Kidney glomerular epithelial cell (primary cell): ENCODE measurements at places on chromosomes 12 and 14.
A peak's percentile ranks its signal among the peaks of the same experiment; 100 is the strongest.

DNA sequence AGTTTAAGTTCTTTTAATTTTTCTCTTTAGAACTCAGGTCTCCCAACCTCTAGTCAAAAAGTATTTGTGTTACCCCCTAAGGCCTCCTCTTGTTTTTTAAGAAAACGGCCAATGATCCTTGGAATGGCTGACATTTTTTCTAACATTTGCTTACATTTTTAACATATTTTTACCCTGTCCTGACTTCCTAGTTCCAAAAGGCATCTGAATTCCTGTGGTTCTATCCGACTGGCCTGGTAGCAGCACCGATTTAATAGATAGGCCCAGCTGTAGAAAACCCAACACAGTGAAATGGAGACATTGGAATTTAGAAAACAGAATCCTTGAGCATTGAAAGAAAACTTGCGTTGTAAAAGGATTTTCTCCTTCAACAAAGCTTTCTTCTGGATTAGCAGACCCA lies 134.7 kb upstream of the GSC start:
- DNase-seq: peak; percentile 22

DNA sequence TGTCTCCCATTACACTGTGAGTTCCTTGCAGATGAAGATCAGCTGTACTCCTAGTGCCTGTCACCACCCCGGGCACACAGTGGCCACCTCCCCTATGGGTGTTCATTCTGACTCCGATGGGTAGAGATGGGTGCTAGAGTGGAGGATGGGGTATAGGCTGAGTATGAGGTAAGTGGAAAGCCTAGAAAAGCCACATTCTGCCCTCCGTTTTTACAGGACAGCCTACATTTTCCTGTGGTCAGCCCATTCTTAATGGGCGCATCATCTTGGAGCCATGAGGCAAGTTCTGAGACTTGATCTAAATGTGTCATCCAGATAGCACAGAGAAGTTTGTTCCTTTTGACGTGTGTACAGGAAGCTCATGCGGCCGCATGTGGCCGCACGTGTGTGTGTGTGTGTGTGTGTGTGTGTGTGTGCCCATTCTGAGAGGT lies 166.7 kb upstream of the HIF1A start:
- no peak for DNase-seq

- DNase-seq: peak; percentile 79
These were observed 54.0 kb downstream of the ZNF641 start for GRCh38 chr12:48296586-48297282.

GRCh38 chr12:92745856-92746550 lies 43.2 kb downstream of the PLEKHG7 start:
- DNase-seq: peak; percentile 56

- DNase-seq: no peak
These were observed 3.6 kb downstream of the TPH2 start for GRCh38 chr12:71942259-71942658.

DNA sequence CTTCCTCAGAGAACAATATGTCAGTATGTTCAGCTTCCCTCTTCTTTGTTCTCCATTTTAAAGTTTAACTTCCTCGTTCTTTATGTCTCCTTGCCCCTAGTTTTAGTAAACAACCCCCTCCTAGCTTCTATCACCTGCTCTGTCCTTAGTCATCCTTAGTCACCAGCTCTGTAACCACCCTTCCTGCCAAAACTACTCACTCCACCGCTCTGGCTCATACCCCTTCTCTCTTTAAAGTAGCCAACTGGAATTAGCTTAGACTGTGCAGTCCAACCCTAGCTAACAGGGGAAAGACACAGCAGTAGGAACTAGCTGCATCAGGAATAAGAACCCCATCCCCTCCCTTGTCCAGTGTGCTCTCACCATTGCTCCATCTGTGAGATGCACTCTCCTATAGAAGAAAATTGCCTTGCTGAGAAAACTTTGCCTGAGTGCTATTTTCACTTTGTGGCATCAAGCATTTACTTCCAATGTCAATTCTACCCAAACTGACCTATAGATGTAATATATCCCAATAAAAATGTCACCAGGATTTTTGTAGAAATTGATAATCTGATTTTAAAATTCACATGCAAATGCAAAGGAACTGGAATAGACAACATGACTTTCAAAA lies 603.2 kb downstream of the C12orf50 start:
- DNase-seq: no peak

GRCh38 chr14:44477953-44478352 lies 29.1 kb downstream of the FSCB start:
- no peak for DNase-seq

DNA sequence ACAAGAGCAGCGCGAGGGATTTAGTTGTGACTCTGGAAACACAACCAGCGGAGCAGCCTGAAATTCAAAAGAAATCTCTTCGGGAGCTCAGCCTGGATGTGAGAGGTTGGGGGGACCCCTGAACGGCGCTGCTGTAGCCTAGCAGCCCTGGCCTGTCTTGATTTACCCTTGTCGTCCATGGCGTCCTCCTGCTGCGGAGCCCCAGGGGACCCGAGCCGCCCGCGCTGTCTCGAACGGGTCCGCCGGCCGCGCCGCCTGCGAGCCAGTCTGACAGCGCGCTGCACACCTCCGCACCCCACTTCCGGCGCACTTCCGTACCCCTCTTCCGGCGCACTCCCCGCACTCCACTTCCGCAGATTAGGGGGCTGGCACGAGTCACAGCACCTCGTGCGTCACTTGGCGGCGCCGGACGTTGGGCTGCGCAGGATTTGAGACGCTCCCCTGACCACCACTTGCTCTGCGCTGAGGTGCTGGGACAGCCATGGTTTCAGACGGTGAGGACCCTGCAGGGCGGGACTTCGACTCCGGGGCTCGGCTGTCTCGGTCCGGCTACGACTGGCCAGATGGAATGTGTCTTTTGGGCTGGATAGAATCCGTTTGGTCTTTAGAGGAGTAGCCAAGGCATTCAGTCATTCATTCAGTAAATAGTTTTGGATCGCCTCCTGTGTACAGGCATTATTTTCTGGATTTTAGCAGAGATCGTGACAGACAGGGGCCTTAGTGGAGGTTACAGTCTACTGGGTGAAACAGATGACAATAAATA lies at the start of the genes EIF2B1 and GTF2H3:
EIF2B1 (minus strand) TSS at position 308 of the 763 bp plus-strand sequence; CDS start at position 179, 129 bp downstream.
GTF2H3 (plus strand) TSS at position 451 of the 763 bp plus-strand sequence; CDS start at position 482, 31 bp downstream.
- DNase-seq: peak; percentile 92

DNA sequence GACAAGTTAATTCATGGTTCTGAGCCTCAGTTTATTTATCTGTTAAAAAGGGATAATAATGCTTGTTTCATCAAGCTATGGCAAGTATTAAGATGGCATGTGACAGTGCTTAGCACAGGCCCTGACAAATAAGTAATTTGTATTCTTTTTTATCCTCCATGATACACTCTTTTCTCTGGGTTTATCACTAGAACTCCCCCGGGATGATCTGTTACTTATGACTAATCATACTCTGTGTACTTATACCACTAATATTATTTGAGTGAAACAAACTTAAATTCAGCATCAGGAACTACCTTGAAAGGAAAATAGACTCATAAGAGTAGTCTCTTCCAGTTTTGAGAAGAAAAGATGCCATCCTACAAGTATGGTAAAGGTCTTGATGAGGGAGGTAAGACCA lies 283.8 kb downstream of the PAWR start:
- DNase-seq: no peak

GRCh38 chr14:91367173-91368171 lies 50.1 kb downstream of the CCDC88C start:
- peak; percentile 17 for DNase-seq

DNA sequence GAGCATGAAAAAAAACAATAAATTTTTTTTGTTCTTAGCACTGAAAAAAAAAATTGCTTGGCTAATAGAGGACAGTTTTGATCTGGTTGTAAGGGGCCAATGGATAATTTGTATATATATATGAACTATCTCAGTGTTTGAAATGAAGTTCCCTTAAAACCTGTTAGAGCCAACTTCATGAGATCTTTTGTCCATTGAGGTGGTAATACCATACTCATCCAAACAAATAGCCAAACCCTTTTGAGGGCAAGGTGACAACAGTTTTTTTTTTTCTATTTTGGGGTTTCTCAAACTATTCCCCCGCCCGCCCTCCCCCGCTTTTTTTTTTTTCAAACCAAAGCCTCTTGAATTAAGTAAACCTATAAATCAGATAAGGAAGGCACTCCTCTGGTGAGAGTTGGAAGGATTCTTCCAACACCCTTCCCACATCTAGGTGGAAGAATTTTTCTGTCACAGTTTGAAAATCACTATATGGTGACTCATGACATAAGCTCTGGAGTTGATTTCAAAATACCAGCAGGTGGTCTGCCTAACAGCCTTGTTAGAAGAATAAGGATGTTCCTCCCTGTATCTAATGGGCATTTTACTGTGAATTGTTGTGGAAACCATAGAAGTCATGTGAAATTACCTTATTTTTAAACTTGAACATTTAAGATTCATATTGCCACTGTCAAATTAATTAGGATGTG lies 10.2 kb downstream of the ARHGAP5 start:
- DNase-seq: peak; percentile 45

DNA sequence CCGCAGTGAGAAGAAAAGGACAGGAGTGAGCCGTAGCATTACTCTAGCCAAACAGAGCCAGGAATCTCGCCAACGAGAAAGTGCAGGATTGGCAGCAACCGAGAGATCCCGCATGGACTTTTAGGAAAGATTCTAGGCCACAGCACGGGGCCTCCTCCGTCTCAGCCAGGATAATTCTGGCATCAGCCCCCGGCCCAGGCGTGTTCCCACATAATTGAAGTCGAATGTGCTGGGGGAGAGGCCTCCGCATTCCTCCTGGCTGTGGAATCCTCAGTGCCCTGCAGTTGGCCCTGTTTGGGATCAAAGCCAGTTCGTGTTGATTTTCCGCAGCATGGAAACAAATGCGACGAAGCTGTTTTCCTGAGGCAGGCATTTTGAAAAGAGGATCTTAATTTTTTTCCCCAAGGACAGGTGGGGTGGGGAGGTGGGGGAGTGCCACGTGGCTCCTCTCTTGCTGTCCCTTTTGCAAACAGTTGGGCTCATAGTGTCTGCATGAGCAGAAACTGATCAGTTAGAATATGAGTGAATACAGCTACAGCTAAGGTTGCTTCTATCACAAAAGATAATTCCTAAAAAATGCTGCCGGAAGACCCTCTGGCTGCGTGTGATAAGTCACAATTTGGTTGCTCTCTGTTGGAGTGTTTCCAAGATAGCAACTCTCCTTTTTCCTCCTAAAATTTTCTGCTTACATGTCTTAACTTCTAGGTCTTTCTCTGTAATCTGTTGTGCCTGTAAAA lies 37.3 kb upstream of the ATXN2 start:
- peak; percentile 8 for DNase-seq

- DNase-seq: no peak
These were observed 240.3 kb downstream of the MSRB3 start for GRCh38 chr12:65518771-65519170.

DNA sequence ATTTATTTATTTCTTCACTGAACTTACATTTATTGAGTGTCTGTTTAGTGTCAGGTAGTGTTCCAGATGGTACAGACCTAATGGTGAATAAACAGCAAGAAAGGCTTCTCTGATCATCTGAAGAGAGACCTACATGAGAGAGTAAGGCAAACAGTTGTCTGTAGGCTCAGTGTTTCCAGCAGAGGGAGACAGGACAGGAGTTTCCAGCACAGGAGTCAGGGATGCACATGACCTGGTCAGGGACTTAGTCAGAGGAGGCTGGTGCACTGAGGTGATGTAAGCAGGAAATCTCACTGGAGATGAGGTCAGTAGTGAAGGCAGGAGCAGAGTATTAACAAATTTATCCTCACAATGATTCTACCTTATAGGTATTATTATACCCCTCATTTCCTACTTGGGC lies 233.2 kb downstream of the MDGA2 start:
- peak; percentile 95 for DNase-seq

- no peak for DNase-seq
These were observed 27.2 kb upstream of the NT5DC3 start for GRCh38 chr12:103868215-103868614.

DNA sequence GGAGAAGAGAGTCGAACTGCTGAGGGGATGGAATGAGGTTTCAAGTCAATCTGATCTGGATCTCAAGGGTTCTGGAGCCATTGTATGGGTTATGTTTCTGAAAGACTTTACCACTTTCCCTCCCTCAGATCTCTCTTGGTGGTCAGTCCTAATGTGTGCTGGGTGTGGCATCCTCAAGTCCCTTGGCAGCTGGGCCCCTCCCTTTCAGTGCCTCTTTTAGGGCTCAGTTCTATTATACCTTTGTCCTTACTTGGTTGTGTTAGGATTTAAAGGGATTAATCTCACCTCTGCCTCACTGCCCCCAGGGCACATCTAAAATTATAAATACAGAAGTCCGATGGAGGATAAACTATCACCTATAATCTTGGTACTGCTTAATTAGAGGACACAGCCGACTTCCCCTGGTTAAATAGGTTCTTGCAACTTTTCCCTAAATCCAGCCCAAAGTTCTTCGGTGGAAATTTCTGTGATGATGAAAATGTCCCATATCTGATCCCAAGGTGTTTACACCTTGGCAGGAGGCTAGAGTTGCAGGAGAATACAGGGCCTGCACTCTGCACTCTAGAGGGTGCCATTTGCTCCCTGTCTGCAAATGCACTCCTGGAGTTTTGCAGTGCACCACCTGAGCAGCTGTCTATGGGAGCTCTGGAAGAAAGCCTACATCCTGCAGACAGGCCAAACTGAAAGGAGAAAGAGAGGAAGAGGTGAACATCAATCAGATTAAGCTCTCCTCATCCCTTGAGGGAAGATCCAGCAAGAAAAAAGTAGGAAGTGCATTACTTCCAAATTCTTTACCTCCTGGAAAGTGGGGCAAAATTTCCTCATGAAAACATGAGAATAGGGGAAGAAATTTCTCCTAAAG lies 106.8 kb downstream of the NUAK1 start:
- no peak for DNase-seq

DNA sequence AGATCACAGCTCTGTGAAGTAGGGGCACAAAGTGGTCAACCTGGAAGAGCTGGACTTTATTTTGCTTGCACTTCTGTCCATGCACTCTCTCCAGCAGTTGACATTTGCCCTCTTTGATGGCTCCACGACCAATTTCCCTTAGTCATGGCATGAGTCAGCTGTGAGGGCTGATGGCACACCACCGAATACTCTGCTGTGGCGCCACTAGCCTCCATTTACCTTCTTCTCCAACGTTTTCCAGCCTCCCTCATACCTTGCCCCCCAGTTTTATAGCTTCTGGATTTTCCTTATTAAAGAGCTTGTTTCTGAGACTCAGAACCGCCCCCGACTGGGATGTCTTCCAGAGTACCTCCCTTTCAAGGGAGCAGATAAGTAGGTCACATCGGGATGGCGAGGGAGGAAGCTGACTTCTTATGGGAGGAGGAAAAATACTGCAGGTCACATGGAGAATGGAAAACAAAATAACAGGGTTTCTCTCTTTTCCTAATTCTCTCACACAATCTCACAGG lies 17.6 kb downstream of the NINJ2 start:
- DNase-seq: peak; percentile 37

GRCh38 chr12:15856097-15856982 lies 25.8 kb upstream of the STRAP start:
- peak; percentile 62 for DNase-seq

DNA sequence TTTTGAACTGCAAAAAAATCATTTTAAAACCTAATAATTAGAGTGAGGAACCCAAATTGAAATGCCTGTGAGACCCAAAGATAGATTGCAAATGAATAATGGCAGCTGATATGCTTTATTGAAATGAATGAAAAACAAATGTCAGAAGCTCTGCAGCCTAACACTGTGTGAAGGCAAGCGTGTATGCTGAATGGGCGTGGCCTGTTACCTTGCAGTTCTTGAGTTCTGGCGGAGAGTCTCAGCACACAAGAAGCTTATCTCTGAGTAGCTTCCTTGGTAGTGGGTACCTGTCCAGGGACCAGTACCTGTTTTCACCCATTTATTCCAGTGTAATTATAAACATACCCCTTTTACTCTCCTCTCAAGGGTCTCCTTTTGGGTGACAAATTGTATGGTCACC lies 341.2 kb downstream of the NPAS3 start:
- no peak for DNase-seq

GRCh38 chr12:32964981-32965585 lies 68.5 kb upstream of the PKP2 start:
- no peak for DNase-seq
